ENCODE measurements at places on chromosomes 1 and 21.

- DNase-seq, result no peak
Observed at GRCh38 chr1:19112891-19113696, 97.0 kb downstream of the UBR4 start.

DNA sequence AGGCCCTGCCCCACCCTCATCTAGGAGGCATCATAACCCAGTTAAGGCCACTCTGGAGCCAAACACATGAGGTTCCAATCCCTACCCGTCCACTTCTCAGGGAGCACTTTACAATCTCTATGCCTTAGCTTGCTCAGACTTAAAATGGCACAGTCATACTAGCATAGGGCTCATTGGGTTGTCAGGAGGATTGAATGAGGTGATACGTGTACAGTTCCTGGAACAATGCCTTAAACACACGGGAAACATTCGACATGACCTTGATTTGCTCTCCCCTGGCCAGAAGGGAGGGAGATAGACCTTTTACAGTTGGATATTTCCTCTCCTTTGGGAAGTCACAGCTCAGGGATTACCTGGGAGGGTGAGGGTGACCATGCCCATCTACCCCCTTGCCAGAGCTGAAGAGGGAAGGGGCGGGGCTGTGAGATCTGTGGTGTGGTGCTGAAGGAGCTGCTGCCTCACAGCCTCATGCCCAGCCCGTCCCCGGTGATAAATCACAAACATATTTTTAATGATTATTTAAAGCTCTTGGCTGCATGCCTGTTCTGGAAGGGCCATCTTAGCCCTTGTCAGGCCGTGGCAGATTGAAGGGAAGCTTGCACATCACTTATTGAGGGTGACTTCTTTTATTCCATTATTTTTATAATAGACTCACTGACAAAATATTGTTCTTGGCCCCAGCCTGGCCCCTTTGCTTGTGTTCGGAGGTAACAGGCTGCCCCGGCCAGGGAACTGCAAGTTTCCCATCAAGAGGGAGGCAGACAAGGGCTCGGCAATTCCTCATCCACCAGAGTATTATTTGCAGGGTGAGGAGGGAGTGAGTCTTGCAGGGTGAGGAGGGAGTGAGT lies 83.4 kb downstream of the FOXD2 start:
- DNase-seq, result no peak

DNA sequence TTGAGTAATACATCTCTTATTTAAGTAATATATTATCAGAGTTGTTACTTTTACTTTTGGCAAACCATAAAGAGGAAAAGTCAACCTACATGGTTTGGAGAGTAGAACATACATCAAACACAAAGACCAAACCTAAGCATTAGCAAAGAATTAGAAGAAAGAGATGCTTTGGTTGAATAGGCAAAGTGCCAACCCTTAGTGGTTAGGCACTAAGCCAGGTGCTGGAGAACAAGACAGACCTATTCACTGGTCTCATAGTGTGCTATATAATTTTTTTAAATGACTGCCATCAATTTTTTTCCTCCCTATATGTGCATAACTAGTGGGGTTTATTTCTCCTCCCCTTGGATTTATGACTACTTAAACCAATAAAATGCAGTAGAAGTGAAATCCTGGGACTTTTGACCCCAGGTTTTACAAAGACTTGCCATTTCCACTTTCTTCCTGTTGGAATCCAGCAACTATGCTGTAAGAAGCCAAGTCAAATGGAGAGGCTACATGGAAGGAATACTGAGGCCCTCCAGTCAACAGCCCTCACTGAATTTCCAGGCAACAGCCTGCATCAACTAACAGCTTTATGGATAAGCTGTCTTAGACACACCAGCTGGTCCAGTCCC lies 69.8 kb upstream of the HAO2 start:
- DNase-seq, result no peak

DNA sequence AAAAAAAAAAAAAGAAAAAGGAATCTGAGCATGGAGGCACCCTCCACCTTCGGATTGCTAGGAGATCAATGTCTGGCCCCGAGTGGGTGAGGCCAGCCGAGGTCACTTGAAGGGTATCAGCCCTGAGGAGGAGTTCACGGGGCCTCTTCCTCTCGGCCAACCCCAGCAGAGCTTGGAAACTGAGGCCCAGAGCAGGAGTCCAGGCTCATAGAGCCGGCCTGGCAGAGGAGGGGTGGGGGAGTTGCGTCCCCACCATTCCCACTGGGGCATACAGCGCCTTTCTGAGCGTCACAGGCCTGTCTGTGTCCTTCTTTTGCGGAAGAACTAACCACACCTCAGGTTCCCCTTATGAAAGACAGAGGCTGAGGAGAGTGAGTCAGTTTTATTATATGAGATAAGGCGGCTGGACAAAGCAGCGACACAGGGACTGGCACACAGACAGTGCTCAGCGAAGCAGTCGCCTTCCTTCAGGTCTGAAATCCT lies 17.1 kb upstream of the EPHA2 start:
- DNase-seq, result no peak

GRCh38 chr1:153929426-153929825 lies 6.7 kb upstream of the GATAD2B start:
- no peak for DNase-seq

GRCh38 chr1:5764464-5764863 lies 227.8 kb downstream of the NPHP4 start:
- no peak for DNase-seq

DNA sequence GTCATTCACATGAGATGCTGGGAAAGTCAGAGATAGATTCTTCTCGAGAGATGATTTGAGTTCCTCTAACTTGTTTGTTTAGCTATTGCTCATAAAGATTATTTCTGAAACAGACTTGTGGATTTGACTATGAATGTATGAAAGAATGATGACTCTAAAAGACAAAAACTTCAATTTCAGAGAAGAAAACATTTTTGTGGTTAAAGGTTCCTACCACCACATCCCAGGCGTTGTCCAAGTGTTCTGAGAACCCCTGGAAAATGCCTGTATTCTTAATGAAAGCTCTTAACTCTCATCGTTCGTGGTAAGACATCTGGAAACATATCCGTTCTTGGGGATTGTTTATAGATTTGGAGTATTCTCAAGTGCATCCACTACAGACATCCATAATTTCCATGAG lies 228.7 kb downstream of the BARHL2 start:
- DNase-seq, result no peak

- no peak for DNase-seq
Observed at GRCh38 chr1:235264327-235264726, 63.7 kb downstream of the ARID4B start.

GRCh38 chr1:218259800-218260199 lies 25.3 kb upstream of the RRP15 start:
- DNase-seq, result no peak

DNA sequence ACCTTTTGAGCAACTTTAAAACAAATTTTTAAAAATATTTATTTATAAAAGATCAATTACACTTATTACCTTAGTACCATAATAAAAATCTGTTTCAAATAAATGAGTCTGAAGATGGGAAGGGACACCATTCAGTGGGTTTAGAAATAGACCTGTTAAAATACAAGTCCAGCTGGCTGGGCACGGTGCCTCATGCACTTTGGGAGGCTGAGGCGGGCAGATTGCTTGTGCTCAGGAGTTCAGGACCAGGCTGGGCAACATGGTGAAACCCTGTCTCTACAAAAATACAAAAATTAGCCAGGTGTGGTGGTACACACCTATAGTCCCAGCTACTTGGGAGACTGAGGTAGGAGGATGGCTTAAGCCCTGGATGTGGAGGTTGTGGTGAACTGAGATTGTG lies 57.0 kb downstream of the ITSN1 start:
- no peak for DNase-seq

- no peak for DNase-seq
Observed at GRCh38 chr1:185152187-185152767, 4.5 kb downstream of the TRMT1L start.

DNA sequence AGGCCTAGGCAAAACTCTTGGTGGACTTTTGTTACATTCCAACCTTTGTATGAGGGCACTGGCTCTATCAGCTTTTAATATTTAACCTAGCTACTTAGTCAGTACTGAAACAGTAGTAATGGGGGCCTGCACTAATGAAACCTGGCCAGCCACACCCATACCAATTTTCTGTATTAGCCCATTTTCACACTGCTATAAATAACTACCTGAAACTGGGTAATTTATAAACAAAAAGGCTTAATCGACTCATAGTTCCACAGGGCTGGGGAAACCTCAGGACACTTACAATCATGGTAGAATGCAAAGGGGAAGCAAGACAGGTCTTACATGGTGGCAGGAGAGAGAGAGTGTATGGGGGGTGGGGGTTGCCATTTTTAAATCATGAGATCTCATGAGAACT lies 245.7 kb upstream of the RGS18 start:
- no peak for DNase-seq

- no peak for DNase-seq
Observed at GRCh38 chr1:236257216-236257615, 24.5 kb downstream of the ERO1B start.

GRCh38 chr1:14435368-14436023 lies 163.0 kb upstream of the KAZN start:
- DNase-seq, result no peak

GRCh38 chr1:206142011-206142410 lies 24.8 kb upstream of the AVPR1B start:
- no peak for DNase-seq

DNA sequence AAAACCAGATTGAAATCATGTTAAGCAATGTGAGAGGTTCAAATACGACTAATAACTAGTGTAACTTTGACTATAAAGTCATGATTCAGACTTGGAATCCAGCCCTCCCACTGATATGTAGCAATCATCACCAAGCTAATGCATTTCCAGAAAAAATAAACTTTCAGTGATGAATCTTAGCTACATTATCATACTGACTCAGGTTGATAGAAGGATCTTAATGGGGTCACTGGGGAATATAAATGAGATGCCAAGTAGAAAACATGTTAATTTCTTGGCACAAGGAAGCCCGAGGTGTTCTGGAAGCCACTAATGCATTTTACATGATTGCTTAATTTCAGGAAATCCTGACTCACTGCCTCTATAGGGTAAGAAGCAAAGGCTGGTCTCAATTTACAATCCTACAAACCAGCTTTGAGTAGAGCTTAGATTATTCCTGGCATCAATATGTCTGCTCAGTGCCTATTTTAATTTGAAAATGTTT lies 67.7 kb downstream of the SELENOF start:
- DNase-seq, result no peak

DNA sequence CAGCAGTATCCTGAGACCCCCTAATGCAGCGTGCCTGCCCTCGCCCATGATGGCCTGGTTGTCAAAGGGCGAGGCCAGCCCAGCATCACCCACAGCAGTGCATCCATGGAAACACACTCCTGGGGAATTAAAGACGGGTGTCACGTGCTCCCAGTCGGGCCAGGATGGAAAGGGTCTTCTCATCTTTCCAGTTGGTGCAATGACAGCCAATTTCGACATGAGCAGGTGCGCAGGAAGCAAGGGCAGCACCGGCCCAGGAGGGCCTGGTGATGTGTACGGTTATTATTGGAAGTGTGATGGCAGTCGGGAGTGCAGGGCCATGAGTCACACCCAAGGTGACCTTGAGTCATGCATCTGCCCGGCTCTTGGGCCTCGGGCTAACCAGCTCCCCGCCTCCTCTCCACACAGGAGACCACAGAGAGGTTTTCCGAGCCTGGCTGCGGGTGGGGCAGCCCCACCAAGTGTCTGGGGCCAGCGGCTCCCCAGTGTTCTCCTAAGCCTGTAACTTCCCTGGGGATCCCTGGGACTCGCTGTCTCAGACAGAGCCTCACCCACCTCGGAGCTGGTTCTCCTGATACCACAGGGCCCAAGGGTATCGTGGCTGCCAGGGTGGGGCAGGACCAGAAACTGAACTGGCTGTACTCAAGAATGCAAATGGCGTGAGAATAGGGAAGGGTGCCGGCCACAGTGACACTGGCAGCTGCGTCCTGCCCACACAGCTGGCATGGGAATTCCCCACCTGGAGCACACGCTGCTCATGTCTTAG lies 119.8 kb downstream of the SIK1 start:
- no peak for DNase-seq

GRCh38 chr1:48761411-48761810 lies 15.3 kb downstream of the BEND5 start:
- no peak for DNase-seq

- no peak for DNase-seq
Observed at GRCh38 chr21:35720208-35720731, 340.1 kb downstream of the SETD4 start.

DNA sequence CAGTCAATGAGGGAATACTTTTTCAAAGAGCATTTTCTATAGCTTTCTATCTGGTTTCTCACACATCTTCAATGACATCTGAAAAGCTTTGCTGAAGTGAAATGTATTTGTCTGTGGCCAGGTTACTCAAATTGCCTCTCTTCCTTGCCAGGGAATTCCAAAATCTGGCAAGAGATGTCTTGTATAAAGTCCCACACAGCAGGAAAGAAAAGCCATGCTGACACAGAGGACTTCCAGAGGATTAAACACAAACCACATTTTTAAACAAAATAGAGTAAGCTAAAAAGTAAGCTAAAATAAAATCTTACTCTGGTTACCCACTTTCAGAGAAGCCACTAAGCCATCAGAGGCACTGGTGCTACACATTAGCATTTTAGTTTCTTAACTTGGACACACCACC lies 93.1 kb upstream of the BCAR3 start:
- DNase-seq, result no peak

- no peak for DNase-seq
Observed at GRCh38 chr1:164380893-164381292, 178.1 kb upstream of the PBX1 start.

DNA sequence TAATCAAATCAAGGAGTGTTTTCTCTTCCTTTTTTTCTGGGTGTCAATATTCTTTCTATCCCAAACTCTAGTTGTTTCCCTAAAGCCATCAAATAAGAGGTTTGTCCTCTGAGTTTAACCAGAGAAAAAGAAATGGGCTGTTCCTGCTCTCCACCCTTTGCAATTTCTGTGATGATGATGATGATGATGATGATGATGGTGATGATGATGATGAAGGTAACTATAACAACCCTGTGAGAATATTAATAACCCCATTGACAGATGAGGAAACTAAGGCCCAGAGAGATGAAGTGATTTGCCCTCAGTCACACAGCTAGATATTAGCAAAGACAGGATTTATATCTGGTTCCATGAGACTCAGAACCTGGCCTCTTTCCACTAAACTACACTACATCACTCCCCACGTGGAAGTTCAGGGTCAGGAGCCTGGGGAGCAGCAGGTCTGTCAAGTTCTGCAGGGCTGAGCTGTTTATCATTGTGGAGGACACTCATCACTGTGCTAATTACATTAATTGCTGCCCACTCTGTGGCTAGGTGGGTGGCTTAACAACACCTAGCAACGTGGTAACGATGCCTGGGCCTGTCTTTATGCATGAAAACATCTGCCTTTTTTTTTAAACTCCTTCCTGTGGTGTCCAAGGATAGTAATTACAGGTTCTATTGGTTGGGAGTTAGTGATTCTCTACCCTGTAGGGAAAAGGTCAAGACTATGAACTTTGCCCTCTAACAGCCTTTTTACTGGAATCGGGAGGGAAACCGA lies 19.0 kb upstream of the JUN start:
- no peak for DNase-seq

- DNase-seq, result no peak
Observed at GRCh38 chr1:230218667-230219066, 151.6 kb downstream of the GALNT2 start.

DNA sequence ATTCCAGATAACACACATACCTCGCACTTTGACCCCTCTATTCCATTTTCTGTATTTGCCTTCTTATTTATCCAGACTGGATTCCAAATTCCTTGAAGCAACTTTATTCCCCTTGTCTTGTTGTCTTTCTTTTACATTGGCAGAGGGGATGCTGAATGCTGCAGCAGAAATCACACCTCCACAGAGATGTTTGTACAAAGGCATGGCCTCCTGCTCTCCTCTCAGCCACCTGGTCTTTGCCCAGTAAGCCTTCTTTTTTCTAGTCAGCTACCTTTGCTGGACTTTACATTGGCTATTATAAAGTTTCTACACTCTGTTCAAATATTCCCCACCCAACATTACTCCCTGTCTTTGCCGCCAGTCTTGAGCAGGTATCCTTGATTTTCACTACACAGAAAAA lies 75.1 kb downstream of the LAMC1 start:
- DNase-seq, result no peak
